Ovary (tissue), 10 donors: ENCODE measurements at places on chromosomes 2 and 18. TPM values are rescaled to one million over a fixed set of nuclear protein-coding genes. Genes with fewer than 3 reads are reported as not detected.

MRO gene
- 2.8 TPM for total RNA-seq

IL1A gene
- 0.28 TPM for total RNA-seq

DNA sequence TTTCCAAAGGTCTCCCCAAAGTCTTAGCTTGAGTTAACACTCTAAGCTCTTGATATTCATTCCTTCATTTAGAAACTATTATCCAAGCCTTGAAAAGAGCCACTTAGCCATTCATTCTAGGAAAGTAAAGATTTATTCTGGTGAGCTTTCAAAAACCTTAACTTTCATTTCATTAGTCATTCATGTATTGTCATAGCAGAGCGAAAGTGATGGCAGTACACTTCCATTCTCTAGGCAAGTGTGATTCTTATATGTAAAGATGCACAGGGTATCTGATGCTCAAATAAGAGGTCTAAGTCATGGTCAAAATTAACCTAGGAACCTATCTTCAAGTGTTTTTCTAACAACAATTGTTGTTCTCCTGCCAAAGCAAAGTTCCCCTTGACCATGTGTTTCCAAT is 553.0 kb upstream of the FANCL start:
- DNase-seq, result no peak

DNA sequence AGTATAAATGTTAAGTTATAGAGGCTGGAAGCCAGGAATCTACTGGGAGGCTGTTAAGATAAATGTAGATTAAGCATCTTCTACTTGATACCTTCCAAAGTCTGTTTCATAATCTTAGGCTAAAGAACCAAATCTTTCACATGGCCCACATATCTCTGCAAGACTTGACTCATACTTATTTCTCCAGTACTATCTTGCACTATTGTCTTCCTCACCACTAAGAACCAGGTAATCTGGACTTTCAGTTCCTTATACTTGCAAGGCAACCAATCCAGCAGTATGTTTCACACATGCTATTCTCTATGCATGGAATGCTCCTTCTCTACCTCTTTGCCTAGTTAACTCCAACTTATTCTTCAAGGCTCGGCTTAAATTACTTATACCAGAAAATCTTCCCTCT is 62.2 kb downstream of the RBMS1 start:
- no peak for DNase-seq

- DNase-seq, result no peak
Measured at GRCh38 chr2:217337771-217338170, 477.9 kb upstream of the TNP1 start.

- DNase-seq, result no peak
Measured at GRCh38 chr2:207352978-207353671, 176.6 kb upstream of the CREB1 start.

DNA sequence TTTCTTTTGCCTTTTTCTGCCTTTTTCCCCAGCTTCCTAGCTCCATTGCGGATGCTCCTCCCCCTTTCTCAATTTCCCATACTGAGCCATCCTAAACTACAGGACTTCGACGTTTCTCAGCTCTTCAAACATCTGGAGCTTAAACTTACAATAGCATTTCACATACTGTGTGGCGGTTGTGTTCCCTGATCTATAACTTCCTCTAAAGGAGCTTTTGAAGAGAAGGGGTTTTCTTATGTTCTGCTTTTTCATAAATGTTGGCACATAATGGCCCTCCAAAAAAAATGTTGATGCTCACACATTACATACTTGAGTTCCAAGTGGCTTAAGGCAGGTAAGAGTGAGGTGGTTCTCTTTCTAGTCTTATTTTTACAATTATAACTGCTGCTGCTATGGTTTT is 87.4 kb downstream of the RNF144A start:
- DNase-seq, result no peak

DNA sequence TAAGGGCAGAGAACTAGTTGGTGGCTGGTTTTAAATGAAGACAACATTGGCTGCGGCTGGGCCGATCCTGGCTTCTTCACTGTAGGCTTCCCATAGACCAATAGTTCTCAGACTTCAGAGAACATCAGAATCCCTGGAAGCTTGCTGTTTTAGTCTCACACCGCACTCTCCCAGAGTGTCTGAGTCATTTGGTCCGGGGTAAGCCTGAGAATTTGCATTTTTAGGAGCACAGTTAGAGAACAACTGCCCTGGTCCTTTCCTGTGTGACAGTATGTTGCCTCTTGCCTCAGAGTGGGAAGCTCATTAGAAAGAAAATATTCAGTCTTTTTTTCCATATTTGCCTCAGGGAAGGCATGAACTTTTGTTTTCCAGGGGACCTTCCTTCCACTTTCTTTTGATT is 137.1 kb upstream of the GAREM1 start:
- DNase-seq, result no peak

DNA sequence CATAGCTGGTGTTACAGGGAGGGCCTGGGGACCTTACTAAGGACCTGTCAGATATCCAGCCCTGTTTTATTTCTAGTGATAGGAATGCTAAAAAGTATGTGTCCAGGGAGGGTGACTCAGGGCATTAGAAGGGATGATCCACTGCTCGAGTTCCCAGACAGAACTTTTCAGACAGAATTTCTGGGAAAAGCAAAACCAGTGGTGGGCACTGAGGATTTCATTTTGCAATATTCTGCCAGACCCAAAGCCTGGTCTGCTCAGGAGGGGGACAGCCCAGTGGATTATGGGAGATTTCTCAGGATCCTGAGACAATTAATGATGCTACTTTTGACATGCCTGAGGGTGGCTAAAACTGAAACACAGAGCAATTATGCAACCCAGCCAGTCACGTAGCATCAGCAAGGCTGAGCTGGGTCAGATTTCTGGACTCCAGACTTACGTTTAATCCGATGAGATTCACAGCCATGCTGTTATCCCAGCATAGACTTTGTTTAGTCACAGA is 4.7 kb upstream of the KCNE4 start:
- no peak for DNase-seq

- no peak for DNase-seq
Measured at GRCh38 chr2:177119099-177119498, 93.5 kb upstream of the HNRNPA3 start.
